Smooth muscle cell of trachea (primary cell): ENCODE measurements at places on chromosomes 3 and 15. TPM values are rescaled to one million over a fixed set of nuclear protein-coding genes. Genes with fewer than 3 reads are reported as not detected.

CELSR3 gene
- total RNA-seq = 1.0 and 3.5 TPM in 2 replicates

ASB14 gene
- total RNA-seq = not detected in 2 replicates

PLSCR1 gene
- 70.4 and 85.7 TPM in 2 replicates for total RNA-seq

ESYT3 gene
- 0.17 TPM in 1 of 2 replicates, not detected in the other for total RNA-seq

SOX2 gene
- total RNA-seq = 0.15 TPM in 1 of 2 replicates, not detected in the other

SAXO2 gene
- total RNA-seq = 0.44 and 0.50 TPM in 2 replicates

UBE2Q2 gene
- 68.1 and 73.1 TPM in 2 replicates for total RNA-seq

CLDN11 gene
- 211 and 779 TPM in 2 replicates for total RNA-seq

MFAP1 gene
- total RNA-seq = 27.6 and 31.1 TPM in 2 replicates

CLDN1 gene
- 0.15 and 0.50 TPM in 2 replicates for total RNA-seq

C2CD4A gene
- total RNA-seq = not detected in 2 replicates

TMEM40 gene
- total RNA-seq = 0.15 TPM in 1 of 2 replicates, not detected in the other

ROPN1 gene
- not detected in 2 replicates for total RNA-seq

GOLGA8T gene
- not detected in 2 replicates for total RNA-seq

ACAN gene
- under 0.01 and 3.6 TPM in 2 replicates for total RNA-seq

MYO1E gene
- total RNA-seq = 82.2 and 107 TPM in 2 replicates

GABRR3 gene
- not detected in 2 replicates for total RNA-seq

GOLGA8R gene
- 3.6 and 3.9 TPM in 2 replicates for total RNA-seq

CHDH gene
- total RNA-seq = 0.15 and 0.99 TPM in 2 replicates

CACNA2D3 gene
- under 0.01 and 0.15 TPM in 2 replicates for total RNA-seq

PSTPIP1 gene
- 0.17 and 0.73 TPM in 2 replicates for total RNA-seq

RTP4 gene
- total RNA-seq = 2.8 and 3.3 TPM in 2 replicates

ALG1L2 gene
- total RNA-seq = 0.33 TPM in 1 of 2 replicates, not detected in the other

CAMK2N2 gene
- total RNA-seq = not detected in 2 replicates

GOLGA8G gene
- not detected in 2 replicates for total RNA-seq

ECE2 gene
- total RNA-seq = under 0.01 TPM in 1 of 2 replicates, not detected in the other

NANOGP8 gene
- total RNA-seq = 0.15 and 0.33 TPM in 2 replicates

CCDC39 gene
- 0.15 and 0.17 TPM in 2 replicates for total RNA-seq

CHL1 gene
- 3.3 and 8.9 TPM in 2 replicates for total RNA-seq

TTLL13 gene
- total RNA-seq = not detected in 2 replicates

ISLR gene
- 92.1 and 202 TPM in 2 replicates for total RNA-seq

FOXP1 gene
- 58.8 and 93.0 TPM in 2 replicates for total RNA-seq

TARS3 gene
- total RNA-seq = 24.3 and 24.6 TPM in 2 replicates

DNAJA4 gene
- 3.1 and 3.6 TPM in 2 replicates for total RNA-seq

CKMT1A gene
- not detected in 2 replicates for total RNA-seq

PCOLCE2 gene
- total RNA-seq = 98.7 and 137 TPM in 2 replicates

DAZL gene
- not detected in 2 replicates for total RNA-seq

DNAH1 gene
- 1.9 and 5.0 TPM in 2 replicates for total RNA-seq

EAF2 gene
- 0.87 and 0.99 TPM in 2 replicates for total RNA-seq

IGSF10 gene
- 0.99 and 1.3 TPM in 2 replicates for total RNA-seq

MESP2 gene
- total RNA-seq = 0.58 and 1.3 TPM in 2 replicates

PLIN1 gene
- under 0.01 and 0.50 TPM in 2 replicates for total RNA-seq

KNG1 gene
- not detected in 2 replicates for total RNA-seq

CNTN3 gene
- total RNA-seq = 1.7 and 3.0 TPM in 2 replicates

PIF1 gene
- 5.0 and 19.1 TPM in 2 replicates for total RNA-seq

GOLGA6L24 gene
- not detected in 2 replicates for total RNA-seq

NKIRAS1 gene
- total RNA-seq = 14.1 and 14.4 TPM in 2 replicates

FEM1B gene
- total RNA-seq = 41.6 and 51.3 TPM in 2 replicates

SST gene
- not detected in 2 replicates for total RNA-seq

CYP19A1 gene
- 5.1 and 8.3 TPM in 2 replicates for total RNA-seq

MYL3 gene
- total RNA-seq = not detected in 2 replicates
